ENCODE measurements at places on chromosomes 7 and 10.

DNA sequence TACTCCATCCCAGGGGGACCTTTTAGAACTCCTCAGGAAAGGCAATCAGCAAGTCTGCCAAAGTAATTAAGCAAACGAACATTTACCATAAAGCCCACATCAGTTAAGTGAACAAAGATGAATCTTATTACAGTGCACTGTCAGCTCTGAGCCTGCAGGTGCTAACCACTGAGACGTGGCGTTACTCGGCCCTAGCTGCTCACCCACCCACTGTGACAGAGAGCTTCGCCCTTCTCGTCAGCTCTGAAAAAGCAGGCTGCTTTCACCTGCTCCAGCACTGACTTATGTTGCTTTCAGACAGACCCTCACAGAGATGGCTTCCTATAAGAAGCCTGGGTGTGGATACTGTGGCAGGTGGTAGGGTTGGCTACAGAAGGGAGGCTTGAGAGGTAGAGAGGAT is 57.7 kb upstream of the KCNIP2 start:
- DNase-seq = no peak

DNA sequence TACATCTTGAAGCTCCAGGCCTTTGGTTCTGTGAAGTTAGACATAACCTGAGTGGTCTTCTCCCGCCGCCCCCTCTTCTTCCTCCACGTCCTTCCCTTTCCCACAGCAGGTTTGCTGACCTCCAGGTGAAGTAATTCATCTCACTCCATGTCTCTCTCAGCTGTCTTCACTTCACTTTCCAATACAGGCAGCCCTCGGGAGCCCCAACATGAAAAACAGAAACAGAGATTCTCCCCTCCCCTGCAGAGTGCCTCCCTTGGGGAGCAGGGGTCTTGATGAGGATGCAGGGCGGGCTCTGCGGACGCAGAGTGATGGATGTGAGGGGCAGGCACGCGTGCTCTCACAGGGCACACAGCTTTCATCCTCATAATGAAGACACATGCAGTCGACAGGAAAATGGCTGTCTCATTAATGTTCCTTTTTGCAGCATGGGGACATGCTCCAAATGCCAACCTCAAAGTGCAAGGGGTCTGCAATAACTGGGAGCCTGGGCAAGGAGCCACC is 95.6 kb downstream of the GPAM start:
- no peak for DNase-seq

DNA sequence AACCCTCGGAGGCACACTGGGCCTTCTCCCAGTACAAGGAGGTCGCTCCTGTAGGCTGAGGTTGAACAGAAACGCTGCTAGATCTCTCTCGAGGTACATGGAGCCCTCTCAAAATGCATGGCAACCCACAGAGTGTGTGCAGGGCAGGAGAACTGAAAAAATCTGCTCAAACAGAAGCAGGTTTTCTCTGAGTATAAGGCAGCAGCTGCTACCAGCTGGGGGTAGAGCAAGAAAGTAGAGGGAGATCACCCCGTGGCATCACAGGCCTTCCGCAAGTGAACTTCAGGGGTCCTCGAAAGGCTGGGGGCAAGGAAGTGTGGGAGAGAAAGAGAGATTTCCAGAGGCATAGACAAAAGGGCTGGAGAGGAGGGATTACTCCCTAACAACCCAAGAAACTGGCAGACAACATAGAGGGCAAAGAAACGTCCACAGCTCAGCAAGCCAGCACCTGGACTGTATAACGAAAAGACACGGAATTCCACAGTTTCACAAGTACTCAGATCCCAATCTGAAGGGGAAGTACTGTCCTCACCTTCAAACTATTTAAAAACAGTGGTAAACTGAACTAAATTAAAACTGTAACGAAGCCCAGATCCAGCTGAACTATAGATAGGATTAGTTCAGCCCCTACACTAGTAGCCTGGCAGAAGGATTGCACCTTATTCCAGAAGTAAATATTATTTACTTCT is 299.2 kb downstream of the IPMK start:
- no peak for DNase-seq

DNA sequence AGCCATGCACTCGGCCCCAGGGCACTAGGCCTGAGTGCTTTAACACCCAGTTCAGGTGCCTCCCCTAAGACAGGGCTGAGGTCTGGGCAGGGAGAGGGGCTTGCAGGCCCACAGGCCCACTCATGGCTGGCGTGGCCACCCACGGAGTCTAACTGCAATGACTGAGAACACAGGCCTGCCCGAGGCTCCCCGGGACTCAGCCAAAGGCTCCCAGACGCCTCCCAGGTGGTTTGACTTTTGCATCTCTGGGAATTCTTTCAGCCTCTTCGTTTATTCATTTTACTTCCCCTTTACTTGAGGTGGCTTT is 37.3 kb downstream of the PTPRN2 start:
- DNase-seq = no peak

- DNase-seq = no peak
Observed at GRCh38 chr10:132810807-132811700, 25.1 kb upstream of the NKX6-2 start.

DNA sequence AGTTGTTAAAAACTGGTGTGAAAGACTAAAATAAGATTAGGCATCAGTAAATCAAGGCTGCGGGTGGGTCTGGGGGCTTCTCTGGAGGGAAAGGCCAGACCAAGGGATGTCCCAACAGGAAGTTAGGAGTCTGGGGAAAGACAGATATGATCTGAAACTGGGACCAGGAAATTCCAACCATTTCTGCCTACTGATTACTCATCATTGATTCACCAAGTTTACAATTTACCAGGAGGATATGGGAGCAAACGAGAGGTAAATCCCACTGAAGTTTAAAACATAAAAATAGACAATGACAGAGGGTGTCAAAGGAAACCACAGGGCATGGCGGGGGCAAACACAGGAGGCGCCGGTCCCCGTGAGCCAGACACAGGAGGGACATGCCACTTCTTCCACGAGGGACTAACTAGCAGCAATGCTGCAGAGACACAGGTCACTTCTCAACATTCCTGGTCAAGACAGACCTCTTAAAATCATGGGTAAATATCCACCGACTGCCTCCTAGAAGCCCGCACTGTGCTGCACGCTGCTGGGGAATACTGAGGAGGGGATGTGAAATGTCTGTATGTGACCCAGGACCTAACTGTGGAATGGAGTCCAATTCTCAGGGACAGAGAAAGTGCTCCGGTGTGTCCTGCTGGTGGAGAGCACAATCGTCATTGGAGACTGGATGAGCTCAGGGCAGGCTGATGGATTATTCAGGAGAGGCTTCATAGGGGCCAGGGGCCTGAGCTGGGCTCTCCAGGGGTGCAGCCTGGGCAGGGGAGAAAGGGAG is 153.4 kb upstream of the KLF14 start:
- DNase-seq = no peak

DNA sequence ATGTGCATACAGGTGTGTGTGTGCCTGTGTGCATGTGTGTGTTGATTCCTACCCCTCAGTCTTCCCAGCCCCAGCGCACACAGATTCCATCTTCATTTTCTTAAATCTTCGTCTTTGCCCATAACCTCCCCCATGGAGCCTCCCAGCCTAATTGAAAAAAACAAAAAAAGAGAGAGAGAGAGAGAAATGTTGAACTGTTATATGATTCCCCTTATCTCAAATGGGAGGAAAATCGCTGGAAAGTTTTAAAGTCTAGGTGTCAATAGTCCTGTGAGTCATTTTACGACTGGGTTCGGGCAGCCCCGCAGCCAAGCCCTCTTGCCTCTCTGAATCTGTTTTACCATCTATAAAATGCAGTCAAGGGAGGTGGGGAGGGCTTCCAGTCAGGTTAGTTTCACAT is 60.9 kb downstream of the SPOCK2 start:
- no peak for DNase-seq

DNA sequence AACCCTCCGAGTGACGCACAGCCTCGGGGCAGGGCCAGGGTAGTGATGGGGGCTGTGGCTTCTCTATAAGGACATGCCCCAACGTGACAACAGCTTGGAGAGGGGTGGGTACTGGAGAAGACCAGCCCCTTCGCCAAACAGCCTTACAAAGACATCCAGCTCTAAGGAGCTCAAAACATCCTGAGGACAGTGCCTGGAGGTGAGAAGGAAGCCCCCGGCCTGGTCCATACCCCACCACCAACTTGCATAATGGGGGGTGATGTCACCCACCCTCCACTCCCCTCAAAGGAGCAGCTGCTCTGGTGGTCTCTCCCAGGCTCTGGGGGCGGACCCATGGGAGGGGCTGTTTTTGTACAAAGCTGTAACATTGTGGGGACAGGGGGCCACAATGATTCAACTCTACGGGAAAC is 15.1 kb downstream of the PRSS2 start:
- no peak for DNase-seq

GRCh38 chr7:112383671-112384417 is 66.4 kb upstream of the IFRD1 start:
- DNase-seq = no peak

DNA sequence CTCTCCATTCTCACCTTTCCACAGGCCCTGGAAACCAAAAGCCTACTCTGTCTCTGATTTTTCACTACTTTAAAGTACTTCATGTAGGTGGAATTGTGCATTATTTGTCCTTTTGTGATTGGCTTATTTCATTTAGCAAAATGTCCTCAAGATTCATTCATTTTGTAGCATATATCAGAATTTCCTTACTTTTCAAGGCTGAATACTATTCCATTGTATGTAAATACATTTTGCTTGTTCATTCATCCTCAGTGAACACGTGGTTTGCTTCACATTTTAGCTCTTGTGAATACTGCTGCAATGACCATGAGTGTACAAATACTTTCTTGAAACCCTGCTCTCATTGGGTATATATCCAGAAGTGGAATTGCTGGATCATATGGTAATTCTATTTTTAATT is 8.8 kb downstream of the C1GALT1 start:
- DNase-seq = no peak

GRCh38 chr10:110701617-110701971 is 57.5 kb downstream of the RBM20 start:
- no peak for DNase-seq

GRCh38 chr10:60236869-60237524 is 152.7 kb downstream of the ANK3 start:
- DNase-seq = no peak

GRCh38 chr7:151430391-151431205 is 9.3 kb downstream of the CRYGN start:
- DNase-seq = no peak

- no peak for DNase-seq
Observed at GRCh38 chr7:24580283-24580946, 7.2 kb downstream of the PALS2 start.

DNA sequence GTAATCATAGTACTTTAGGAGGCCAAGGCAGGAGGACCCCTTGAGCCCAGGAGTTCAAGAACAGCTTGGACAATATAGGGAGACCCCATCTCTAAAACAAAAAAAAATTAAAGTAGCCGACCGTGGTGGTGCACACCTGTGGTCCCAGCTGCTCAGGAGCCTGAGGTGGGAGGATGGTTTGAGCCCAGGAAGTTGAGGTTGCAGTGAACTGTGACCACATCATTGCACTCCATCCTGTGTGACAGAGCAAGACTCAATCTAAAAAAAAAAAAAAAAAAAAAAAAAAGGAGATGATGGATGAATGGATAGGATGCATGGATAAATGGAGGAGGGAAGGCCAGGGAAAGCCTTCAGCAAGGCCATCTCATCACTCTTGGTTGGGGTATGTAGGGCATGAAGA is 33.4 kb upstream of the BMPR1A start:
- DNase-seq = no peak

- DNase-seq = no peak
Observed at GRCh38 chr7:27091105-27091504, 4.7 kb downstream of the HOXA1 start.

DNA sequence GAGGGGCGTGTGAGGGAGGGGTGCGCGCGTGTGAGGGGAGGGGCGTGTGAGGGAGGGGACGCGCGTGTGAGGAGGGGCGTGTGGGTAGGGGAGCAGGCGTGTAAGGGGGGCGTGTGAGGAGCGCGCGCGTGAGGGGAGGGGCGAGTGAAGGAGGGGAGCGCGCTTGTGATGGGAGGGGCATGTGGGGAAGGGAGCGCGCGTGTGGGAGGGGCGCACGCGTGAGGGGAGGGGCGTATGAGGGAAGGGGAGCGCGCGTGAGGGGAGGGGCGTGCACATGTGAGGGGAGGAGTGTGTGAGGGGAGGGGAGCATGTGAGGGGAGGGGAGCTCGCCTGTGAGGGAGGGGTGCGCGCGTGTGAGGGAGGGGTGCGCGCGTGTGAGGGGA is 19.1 kb downstream of the MXI1 start:
- peak; percentile 58 for DNase-seq

DNA sequence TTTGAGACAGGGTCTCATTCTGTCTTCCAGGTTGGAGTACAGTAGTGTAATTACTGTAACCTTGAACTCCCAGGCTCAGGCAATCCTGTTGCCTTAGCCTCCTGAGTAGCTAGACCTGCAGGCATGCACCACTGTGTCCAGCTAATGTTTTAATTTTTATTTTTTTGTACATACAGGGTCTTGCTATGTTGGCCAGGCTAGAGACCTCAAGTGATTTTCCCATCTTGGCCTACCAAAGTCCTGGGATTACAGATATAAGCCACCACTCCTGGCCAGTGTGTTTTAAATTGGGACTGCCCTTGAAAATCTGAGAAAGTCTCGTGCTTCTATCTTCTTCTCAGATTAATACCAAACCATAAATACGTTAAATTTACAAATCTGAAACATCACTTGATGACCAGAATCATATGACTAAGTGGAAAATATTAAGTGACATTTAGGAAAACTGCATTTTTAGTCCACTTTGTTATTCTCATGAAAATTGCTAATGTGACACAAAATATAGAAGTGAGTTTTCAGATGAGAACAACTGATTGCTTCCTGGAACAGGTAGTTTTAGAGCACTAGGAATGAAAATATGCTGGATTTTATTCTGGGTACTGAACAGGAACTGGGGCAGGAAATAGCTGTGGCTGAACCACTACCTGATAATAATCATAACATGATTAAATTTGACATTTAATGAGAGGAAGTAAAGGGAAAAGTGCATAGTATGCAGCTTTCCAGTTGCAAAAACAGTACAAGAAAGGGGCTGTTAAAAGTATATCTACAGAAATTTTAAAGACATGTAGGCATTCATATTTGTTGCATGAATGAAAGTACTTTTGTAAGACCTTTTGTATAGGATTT is 4.2 kb downstream of the PHTF2 start:
- no peak for DNase-seq

GRCh38 chr7:12358694-12359093 is 45.0 kb downstream of the VWDE start:
- no peak for DNase-seq

DNA sequence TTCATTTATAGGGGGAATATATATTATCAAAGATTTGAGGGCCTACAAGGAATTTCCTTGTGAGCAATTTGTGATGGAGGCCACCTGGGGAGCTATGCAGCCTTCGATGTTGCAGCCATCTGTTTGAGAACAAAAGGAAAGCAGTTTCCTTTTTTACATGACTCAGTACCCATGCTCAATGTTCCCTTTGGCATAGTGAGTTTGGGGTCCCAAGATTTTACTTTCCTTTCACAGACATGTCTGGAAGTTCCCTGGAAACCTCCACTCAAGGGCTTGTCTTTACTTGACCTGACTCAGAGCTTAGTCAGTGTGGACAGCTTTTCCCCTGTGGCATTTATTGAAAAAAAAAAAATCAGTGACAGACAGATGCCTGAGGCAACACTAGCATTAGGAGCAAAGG is 73.5 kb upstream of the VIPR2 start:
- no peak for DNase-seq

GRCh38 chr7:34224281-34224680 is 318.9 kb downstream of the BMPER start:
- no peak for DNase-seq
